A549 treated with ZK216348 at 1 μM for 4 hours (cell line): ENCODE measurements at places on chromosomes 2 and 18. TPM values are rescaled to one million over a fixed set of nuclear protein-coding genes. Genes with fewer than 3 reads are reported as not detected.

The FOXI3 gene
- 0.08 TPM in 1 of 5 replicates, not detected in the others for total RNA-seq

The LOXL3 gene
- total RNA-seq = 0.27 to 1.1 TPM (median 0.58 TPM) in 5 replicates

The NR4A2 gene
- total RNA-seq = 1.4 to 3.8 TPM (median 2.1 TPM) in 5 replicates

The SERPINB11 gene
- total RNA-seq = 0.13 TPM in 1 of 5 replicates, not detected in the others

The PARD3B gene
- total RNA-seq = 0.73 to 1.1 TPM (median 0.85 TPM) in 5 replicates
